ENCODE measurements at places on chromosomes 5 and 9.

- DNase-seq, result no peak
Measured at GRCh38 chr5:116664988-116665387, 90.4 kb upstream of the SEMA6A start.

DNA sequence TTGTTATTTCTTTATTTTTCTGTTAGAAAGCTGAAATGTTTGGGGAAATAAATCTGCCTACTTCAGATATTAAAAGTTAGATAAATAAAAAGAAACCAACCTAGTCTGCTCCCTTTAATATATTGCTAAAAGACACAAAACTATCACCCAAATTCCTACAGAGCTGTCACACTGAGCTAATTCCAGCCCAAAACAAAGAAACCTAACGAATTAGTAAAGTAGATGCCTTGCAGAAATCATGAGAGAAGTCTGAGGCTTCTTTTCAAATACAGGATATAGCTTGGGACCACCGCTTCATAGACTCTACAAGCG is 122.2 kb upstream of the LMX1B start:
- DNase-seq, result no peak

DNA sequence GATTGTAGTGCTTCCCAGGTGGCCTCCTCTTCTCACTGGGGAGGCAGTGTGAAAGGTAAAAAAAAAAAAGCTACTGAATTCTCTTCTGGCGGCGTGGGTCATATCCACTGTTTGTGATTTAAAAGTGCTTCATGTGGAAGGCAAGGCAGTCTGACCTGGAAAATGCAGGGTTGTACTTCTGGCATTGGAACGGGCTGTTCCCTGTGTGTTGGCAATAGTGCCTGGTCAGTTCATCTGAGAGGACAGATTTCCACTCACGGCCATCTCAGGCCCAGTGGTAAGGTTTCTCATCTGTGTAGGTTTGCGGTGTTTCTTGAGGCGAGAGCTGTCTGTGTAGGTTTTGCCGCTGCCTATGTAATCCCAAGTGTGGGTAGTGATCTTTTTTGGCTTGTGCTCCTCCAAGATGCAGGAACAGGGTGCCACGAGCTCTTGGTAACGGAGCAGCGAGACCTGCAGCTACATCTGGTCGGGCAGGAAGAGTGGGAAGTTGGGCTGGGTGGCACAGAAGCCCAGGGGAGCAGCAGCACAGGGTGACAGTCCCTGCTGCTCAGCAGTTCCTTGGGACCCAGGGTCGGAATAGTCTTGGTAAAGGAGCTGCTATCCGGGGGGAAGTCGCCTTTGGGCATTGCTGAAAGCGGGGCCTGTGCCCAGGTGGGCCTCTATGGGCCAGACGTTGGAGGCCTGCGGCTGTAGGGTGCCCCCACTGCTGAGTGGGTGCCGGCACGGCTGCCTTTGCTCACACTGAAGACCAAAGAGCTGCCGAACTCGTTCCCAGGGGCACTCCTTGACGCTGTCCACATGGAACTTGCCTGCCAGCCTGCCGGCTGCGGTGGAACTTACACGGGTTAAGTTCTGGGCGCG is 11.2 kb downstream of the RCL1 start:
- DNase-seq, result no peak

GRCh38 chr9:106111039-106111730 is 416.8 kb downstream of the TMEM38B start:
- no peak for DNase-seq

DNA sequence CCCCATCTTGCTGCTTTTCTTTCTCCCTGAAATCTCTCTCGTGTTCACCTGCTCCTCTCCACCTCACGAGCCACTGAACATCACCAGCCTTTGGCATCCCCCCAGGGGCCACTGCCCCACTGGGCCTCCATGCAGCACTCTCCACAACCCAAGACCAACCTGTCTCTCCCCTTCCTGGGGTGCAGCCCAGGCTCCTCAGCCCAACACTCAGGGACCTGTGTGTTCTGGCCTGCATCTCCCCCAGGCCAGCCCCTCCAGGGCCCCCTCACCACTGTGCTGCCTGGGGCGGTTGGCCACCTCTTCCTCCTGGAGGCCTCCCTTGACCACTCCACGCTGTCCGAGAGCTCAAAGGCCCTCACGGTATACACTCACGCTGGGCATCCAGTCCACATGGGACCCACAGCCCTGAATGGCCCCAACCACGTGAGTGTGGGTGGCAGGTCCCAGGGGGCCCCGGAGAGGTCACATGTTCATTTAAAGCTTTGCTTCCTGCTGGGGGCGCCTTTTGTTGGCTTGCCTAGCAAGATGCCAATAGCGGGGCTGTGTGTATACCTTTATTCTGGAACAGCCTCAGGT is 453 bp upstream of the DOK3 start:
- DNase-seq, result no peak

DNA sequence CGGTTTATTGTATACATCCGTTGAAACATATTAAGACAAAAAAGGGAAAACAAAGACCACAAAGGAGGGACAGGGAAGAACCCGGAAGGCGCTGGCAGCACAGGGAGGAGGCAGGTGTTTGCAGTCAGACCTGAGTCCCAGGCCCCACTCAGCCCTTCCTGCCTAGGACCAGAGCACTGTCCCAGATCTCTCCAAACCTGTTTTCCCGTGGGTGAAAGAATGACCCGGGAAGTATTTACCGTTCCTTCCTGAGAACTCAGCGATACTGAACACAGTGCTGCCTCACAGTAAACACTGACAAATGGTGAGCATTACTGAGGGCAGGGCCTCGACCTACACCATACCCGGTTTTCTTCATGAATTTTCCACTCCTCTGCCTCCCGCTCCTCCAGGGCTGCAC is 1.2 kb downstream of the ABO start:
- DNase-seq, result no peak

- no peak for DNase-seq
Measured at GRCh38 chr5:78997090-78997489, 12.0 kb upstream of the ARSB start.

DNA sequence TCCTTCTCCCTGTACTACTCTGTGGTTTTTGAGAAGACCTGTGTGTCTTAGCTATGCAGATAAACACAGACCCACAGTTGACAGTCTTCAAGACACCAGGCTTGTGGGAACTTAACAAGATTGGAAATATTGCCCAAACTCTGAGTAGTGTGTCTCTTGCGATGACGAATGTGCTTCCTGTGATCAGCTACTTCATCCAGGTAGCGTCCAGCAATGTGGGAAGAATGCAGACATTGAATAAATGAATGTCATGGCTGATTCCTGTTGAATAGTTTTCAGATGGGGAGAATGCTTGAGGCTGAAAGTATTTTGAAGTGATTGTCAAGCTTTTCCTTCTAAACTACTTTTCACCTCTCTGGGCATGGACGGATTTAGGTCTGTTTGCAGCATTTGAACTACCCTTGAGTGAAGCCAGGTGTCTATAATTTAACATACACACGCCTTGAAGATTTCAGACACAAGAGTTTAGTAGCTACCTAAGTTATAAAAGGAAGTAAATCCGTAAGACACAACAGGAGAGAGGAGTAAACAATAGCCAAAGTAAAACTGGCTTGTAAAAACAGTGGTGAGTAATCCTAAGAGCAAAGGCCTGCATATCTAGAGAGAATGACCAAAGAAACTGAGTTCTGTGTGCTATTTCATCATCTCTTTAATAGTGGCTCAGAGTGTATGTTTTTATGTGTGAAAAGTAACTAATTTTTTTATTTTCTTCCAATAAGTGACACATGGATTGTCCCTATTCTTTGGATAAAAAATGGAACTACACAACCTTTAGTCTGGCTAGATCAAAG is 30.0 kb upstream of the ARL14EPL start:
- no peak for DNase-seq

Measured in head of caudate nucleus (tissue), 42 donors.